H54 (cell line): ENCODE measurements at places on chromosomes 1 and 21.

DNA sequence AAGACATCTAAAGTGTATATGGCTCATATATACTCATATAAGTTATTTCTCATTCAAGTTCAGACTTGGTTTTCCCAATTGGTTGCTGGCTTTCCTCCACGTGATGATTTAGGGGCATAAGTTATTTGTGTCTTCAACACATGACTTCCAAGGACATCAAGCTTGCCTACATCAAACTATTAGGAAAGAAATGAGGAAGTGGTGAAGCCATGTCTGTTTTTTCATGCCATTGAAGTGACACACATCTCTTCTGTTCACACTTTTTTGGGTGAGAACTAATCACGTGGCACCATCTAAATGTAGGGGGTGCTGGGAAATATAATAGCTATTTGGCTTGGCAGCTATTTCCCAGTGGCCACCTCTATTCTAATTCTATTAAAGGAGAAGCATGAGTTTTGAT is 282.1 kb downstream of the OMA1 start:
- no peak for DNase-seq

- DNase-seq, result no peak
Measured at GRCh38 chr1:84171481-84171880, 27.4 kb downstream of the PRKACB start.

- no peak for DNase-seq
Measured at GRCh38 chr1:169184812-169185211, 78.3 kb downstream of the ATP1B1 start.

GRCh38 chr21:31491617-31492016 is 147.6 kb upstream of the TIAM1 start:
- no peak for DNase-seq

DNA sequence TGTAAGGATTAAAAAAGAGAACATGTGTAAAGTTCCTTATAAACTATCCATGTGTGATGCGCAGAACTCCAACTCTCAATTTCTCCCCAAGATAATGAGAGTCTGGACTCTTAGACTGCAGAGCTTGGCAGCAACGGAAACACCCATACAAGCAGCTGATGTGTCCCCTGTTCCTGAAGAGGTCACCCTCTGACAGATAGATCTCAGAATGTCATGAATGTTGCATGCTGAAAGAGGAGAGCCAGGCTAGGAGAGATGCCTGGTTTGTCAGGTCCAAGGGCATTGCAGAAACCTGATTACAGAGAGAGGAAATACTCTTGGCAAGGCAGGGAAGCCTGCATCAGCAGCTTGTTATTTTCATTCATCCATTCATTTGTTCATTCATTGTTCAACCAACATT is 24.2 kb downstream of the MTARC1 start:
- no peak for DNase-seq
